Islet precursor cell (in vitro differentiated cells): ENCODE measurements at places on chromosomes 3 and 15.

DNA sequence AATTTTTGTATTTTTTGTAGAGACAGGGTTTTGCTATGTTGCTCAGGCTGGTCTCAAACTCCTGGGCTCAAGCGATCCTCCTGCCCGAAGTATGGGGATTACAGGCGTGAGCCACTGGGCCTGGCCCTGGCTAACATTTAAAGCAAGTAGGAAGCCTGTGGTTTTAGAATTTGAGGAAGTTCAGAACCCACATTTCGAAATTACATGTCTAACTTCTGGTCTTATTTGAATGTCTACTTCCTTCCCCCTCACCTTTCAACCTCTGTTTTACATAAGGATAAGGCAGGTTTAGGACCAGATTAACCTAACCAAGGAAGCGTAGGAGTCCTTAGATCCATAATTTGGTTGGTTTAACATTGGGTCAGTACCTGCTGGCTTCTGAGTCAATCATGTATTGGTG, 120.5 kb upstream of the PROK2 start:
- no peak for DNase-seq

- peak; percentile 71 for DNase-seq
Measured at GRCh38 chr15:78195735-78196201, 38.6 kb downstream of the ACSBG1 start.

DNA sequence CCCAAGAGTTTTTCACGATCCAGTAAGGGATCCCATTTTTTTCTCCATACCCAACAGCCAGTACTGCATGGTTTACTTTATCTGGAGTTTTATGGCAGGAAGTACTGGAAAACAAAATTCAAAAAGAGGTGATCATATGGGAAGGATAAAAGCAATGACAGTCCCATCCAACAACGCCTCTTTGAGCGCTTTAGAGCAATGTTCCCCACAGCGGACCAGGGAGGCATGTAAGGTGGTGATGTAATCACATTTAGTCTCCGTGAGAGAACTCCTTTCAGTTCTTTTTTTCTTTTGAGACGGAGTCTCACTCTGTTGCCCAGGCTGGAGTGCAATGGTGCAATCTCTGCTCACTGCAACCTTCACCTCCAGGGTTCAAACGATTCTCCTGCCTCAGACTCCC, 21.8 kb downstream of the CTSH start:
- no peak for DNase-seq

DNA sequence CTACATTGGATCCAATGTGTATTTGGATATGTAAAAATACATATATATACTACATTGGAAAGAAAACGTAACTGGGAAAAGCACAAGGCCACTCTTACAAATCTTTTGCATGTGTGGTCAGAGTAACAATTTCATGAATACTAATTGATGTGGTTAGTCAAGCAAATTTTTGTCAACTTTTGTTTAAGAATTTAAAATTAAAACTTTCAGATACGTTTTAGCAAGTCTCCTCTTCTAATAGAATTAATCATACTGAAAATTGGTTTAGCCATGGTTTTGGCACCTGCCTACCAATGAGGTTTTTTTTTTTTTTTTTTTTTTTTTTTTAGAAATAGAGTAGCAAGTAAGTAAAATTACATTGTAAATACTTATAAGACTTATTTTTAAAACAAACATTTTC, 153.0 kb upstream of the CGNL1 start:
- DNase-seq, result no peak

DNA sequence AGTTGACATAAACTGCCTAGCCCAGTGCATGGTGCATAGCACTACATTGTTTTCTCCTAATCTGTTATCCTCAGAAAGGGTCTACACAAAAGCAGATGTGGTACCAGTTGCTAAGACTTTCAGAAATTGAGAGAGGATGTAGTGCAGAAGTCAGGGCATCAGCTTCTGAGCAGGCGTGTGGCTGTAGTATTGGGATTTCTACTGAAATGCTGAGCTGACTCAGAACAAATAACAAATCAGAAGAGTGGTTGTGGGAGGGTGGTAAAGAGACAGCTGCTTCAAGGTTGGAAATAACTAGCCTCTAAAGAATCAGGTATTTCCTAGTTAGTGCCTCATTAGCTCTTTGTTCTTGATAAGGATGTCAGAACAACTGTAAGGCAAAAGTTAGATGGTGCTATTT, 161.3 kb downstream of the AKAP13 start:
- no peak for DNase-seq

DNA sequence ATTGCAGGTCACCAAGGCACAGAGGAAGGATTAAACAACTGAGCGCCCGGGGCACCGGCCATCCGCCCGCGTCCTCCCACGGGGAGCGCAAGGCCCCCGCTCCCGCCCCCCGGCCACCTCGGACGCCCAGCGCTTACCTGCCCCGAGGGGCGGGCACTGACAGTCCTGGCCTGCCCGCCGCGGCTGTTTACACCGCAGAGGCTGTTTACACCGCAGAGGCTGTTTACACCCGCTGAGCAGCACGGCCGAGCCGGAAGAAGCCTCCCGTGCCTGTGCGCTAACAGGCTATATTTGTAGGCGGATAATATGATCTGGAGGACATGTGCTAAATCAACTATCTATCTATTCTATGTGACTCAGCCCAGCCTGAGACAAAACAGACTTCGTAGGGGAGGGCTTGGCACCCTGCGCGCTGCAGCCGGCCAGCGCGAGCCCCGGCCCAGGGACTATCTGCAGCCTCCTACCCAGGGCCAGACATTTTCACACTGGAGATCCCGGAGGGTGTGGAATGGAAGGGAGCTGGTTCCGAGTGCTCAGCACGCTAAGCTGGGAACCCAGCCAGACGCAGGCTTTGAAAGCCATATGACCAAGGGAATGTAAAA, at the start of gene LRRC2:
TSS of gene LRRC2 (minus strand) at position 263 of the 602 bp plus-strand sequence. CDS start 14,711 bp downstream, outside the sequence.
- peak; percentile 79 for DNase-seq

GRCh38 chr3:143956838-143957237, 14.8 kb upstream of the DIPK2A start:
- DNase-seq, result no peak

DNA sequence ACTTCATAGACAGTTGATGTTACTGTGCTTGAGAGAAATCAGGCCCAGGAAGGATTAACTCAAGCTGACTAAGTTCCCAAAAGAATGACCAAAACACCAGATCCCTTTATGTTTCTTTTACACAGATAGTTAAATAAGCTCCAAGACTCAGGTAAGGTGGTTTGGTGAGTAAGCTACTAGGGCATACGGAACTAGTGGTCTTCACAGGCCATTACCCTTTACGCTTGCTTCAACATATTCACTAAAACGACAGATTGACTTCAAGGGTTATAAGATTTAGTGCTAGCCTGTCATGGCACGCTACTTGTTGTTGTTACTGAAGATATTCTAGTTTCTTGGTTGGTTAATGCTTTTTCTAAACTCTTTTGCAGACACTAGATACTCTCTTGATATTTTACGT, 369.3 kb downstream of the LPP start:
- no peak for DNase-seq

- no peak for DNase-seq
Measured at GRCh38 chr3:29763115-29763514, 482.2 kb downstream of the RBMS3 start.

- DNase-seq, result no peak
Measured at GRCh38 chr3:144058713-144059112, 87.1 kb downstream of the DIPK2A start.

- peak; percentile 53 for DNase-seq
Measured at GRCh38 chr15:86042226-86042625, 37.4 kb upstream of the AGBL1 start.

- DNase-seq, result no peak
Measured at GRCh38 chr3:32613183-32613582, 42.5 kb upstream of the DYNC1LI1 start.

GRCh38 chr3:143650120-143650519, 198.1 kb downstream of the SLC9A9 start:
- DNase-seq, result no peak

- no peak for DNase-seq
Measured at GRCh38 chr3:169405076-169405475, 258.4 kb downstream of the MECOM start.

DNA sequence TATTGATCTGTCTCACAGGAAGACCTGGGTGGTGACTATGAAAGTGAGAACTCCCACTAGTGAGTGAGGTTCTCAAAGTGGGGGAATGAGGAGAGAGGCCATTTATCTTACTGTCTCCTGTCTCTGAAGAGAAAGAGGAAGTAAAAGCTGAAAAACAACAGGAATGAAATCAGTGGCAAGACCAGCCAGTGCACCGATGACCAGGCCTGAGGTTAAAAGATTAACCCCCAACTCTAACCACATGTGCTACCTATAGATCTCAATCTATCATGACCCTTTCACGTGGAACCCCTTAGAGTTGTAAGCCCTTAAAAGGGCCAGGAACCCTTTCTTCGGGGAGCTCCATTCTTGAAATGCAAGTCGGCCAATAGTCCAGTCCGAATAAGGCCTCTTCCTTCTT, 239.3 kb upstream of the CNTN6 start:
- DNase-seq, result no peak

DNA sequence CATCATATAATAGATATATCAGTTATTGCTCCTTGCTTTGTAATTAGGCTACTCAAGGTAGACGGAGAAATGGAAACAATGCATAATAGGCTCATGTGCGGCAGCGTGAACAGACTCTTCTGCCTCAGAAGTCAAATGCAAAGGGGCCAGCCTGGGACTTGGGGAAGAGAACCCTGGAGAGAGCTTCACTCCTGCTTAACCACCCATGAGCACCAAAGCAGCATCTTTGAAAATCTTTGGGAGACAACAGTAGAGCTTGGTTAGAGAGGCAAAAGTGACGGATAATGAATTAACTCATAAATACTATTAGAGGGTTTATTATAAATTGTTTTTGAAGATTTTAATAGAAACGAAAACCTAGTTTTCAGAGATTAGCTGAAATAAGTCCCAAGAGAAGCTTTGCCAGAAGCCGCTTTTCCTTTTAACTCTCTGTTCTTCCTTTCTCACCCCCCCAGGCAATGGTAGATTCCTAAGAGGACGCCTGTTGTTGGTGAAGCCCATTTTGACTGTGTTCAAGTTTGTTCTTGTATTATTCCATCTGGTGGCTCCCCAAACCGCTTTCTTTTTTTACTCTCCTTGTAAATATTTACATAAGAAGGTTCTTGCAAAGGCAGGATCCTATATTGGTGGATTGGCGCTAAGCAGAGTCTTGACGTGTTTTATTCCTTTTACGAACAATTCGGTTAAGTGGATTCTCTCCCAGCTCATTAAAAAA, 196.0 kb upstream of the TPRG1 start:
- DNase-seq, result no peak

DNA sequence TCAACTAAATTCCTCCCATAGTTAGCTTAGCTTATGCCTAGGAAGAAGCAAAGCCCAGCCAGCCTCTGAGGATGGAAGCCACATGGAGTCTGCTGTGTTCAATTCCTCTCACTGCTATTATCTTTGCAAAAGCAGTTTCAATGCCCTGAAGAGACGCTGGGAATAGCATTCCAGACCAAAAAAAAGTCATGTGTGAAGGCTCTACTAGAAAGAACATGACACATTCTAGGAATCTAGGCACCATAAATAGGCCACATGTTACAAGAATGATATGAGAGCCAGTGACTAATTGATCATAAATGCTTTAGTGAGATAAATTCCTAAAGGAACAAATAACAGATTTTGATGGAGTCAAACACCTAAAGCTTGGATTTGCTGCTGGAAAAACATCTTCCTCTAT, 800.8 kb downstream of the TUSC7 start:
- DNase-seq, result no peak

DNA sequence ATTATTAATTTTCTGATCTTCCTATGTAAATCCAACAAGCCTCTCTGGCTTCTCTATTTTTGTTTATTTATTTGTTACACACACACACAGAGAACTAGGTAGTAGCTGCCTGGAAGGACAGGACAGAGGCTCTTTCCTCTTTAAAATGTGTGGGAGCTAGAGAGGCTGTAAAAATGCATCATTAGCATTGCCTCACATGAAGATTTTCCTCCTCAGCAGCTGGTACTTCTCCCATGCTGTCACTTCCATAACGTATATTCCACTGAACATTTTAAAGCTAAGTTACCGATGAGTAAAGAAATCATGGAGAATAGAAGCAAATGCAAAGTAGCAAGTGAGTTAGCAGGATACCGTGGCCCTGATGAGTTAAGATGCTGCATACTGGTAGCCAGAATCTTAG, 63.9 kb downstream of the IMPG2 start:
- no peak for DNase-seq

DNA sequence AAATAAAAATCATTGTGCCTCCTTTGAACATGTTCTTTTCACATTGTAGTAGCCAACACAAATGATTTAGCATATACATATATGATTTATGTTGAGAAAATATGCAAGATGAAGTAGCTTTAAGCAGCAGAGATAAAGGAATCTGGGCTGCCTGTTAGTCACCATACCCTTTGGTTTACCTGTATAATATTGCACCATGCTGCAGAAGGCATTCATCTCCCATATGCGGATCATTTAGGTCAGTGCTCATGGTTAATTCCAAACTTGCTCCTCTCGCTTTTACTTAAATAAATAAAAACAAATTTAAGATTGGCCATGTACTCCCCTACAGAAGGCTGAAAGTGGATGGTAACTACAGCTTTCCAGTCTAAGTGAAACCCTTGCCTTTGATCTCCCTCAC, 86.7 kb upstream of the TBL1XR1 start:
- no peak for DNase-seq

DNA sequence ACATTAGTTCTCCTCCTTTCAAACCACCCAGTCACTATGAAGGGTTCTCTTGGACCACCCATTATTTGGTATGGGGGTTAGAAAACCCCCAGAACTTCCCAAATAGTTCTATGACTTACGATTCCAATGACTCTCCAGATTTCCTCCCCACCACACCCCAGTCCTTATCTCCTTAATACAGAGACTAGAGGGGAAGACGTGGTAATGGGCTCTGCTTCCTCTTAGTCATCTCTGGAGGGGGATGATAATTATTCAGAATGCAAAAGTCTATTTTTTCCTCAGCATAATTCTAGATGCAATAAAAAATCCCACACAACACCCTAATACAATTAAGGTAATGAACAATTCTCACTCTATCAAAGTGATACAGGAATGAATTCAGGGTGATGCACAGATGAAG, 48.9 kb upstream of the CFAP161 start:
- no peak for DNase-seq

GRCh38 chr15:81573098-81573746, 199.2 kb upstream of the TMC3 start:
- DNase-seq, result no peak

- no peak for DNase-seq
Measured at GRCh38 chr3:182440101-182440500, 353.2 kb upstream of the ATP11B start.

- DNase-seq, result no peak
Measured at GRCh38 chr3:94294806-94295205, 231.9 kb downstream of the NSUN3 start.

- DNase-seq, result no peak
Measured at GRCh38 chr3:15875016-15875689, 77.4 kb upstream of the ANKRD28 start.

- no peak for DNase-seq
Measured at GRCh38 chr3:76645724-76646123, 394.2 kb upstream of the ROBO2 start.
